Hematopoietic multipotent progenitor cell treated with erythropoietin and hydrocortisone succinate and interleukin-3 and kit ligand, for 8 days (in vitro differentiated cells): ENCODE measurements at places on chromosomes 7 and 10.

DNA sequence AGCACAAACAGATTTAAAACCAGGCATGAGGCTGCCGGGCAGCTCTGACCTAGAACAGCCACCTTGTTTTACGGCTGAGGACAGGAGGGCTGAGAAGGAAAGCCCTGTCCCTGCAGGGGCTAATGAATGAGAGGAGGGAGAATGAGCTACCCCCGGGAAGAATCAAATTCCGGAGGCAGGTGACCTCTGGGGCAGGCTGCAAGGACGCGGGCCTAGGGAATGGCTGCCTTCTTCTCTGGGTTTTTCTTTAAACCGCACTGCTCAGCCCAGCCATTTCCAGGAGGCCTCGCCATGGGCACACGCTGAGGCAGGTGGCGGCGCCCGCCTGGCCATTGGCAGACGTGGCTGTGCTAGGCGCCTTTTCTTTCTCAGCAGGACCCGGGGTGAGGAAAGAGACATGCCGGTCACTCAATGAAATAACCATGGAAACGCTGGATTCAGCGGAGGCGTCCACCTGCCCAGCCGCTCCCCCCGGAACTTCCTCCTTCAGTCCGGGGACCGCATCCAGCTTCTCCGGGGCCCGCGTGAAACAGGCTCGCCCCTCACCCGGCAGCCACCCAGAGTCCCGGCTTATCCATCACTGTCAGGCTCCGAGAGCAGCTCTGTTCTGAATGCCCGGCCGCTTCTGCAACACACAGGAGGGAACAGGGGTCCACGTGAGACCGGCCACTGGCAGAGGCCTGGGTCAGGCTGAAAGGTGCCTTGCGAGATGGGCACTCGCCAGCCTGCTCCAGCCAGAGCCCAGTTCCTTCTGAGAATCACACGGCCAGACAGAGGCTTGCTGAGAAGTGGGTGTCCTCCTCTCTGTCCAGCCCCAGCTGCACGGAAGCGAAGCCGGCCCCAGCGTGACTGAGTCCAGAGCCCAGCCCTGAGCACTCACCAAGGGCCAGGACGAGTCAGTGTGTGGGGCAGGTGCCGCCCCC lies 82.1 kb downstream of the PDGFA start:
- no peak for DNase-seq

DNA sequence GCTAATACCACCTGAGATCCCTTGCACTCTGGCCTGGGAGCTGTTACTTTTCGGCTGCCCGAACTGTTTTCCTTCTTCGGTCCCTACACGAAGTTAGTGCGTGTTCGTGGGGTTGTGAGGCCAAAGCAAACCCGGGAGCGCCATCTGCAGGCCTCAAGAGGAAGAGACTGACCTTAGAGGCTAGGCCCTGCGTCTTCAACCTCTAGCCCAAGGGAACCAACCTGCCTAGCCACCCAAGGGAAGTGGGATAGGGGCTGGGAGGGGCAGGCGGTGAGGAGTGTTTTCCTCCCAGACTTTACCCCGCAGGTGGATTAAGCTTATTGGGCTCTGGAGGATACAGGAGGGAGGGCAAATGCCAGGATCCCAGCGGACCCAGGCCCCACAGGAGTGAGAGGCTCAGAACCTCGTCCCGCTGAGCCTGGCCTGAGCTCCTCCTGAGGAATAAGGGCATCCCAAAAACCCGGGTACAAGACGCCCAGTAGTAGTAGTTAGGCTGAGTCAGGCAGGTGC lies 1.7 kb upstream of the PAX2 start:
- peak; percentile 73 for DNase-seq

- DNase-seq: peak; percentile 81
Measured at GRCh38 chr10:50224330-50224952, 26.9 kb downstream of the ASAH2 start.

DNA sequence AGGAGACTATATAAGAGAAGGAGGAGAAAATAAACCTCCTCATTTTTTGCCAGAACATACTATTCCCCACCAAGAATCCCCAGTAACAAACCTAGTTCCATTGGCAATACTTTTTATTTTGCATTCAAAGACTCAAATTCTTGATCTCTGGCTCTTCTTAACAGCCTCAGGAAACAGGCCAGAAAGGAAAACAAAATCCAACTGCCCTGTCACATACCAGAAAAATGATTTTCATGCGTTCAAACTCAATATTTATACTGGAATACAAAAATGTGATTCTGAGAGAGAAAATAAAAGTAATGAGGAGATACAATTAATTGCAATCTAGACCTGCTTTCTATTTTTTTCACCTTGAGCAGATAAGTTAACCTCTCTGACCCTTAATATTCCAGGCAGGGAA lies 435.9 kb upstream of the AUTS2 start:
- no peak for DNase-seq

DNA sequence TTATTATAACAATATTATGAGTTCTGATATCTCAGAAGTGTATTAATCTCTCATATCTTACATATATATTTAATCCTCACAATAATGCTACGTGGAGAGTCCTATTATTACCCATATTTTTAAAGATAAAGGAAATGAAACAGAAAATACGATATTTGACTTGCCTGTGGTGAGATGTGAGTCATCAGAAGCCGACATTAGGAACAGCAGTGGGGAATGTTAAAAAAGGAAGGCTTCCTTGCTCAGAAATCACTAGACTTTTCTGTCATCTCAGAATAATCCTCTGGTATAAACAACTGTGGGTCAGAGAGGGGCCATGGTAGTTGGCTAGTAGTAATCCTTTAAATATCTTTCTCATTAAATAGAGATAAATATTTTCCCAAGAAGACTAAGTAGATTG lies 402.3 kb upstream of the PCDH15 start:
- DNase-seq: no peak

GRCh38 chr7:157061979-157062378 lies 51.5 kb upstream of the MNX1 start:
- DNase-seq: no peak

- no peak for DNase-seq
Measured at GRCh38 chr10:80281292-80281691, 8.2 kb downstream of the MAT1A start.

DNA sequence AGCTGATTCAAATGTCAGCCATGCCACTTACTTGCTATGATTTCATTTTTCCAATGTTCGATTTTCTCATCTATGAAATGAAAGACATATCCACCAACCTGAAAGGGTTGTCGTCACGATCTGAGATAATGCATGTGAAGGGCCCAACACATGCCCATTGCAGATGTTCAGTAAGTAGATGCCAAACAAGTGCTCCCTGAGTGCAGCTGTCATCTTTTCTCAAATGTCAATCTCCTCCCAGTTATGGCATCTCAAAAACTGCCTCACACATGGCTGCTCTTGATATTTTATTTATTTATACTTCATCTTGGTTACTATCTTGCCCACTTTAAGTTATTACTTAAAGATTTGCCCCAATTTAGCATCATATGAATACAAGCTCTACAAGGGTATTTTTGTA lies 16.8 kb downstream of the CPEB3 start:
- no peak for DNase-seq

- DNase-seq: no peak
Measured at GRCh38 chr10:114655671-114656070, 2.4 kb downstream of the ABLIM1 start.

DNA sequence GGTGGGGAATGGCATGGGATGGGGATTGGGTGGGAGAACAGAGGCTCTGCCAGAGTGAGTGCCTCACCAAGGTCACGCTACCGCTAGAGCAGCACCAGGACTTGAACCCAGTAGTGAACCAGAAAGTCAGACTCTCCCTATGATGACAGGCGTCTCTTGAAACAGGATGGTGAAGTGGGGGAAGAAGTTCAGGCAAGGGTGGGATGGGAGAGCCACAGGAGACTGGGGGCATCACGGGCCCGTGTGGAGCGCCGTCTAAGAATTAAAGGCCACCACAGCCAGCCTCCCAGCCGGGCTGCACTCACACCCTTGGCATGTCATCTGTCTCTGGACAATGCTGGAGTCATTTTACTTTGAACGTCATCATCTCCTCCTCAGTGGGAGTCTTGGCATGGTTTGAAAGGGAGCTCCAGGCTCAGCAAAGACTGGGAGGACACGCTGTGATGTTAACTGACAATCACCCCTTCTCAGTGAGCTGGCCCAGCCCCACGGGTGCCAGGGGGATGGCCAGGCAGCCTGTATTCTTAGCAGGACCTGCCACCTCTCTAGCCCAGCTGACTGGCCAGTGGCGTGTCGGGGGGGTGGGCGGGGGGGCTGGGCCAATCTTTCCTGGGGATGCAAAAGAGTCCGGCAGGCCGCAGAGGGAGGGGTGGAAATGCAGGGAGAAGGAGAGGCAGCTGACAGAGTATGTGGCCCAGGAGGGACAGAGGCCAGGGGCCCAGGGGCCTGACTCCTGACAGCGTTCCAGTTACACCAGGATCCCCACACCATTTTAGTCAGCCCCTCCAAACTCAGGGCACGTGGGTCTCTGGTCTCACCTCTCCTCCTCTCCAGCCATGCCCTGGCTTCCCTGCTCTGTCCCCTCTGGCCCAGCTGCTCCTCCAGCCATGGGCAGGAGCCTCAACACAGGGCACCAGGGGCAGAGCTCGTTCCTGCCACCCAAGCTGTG lies 96.2 kb downstream of the VOPP1 start:
- DNase-seq: no peak

- DNase-seq: no peak
Measured at GRCh38 chr7:3301831-3302618, 973 bp downstream of the SDK1 start.

DNA sequence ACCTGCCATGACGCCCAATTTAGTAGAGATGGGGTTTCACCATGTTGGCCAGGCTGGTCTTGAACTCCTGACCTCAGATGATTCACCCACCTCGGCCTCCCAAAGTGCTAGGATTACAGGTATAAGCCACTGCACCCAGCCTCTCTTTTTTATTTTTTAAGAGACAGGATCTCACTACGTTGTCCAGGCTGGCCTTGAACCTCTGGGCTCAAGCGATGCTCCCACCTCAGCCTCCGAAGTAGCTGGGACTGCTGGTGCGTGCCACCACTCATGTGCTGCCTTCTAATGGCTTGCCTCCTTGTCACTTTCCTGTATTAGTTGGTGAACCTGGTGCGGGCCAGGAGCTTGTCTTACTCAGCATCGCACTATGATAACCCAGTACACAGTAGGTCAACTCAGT lies 27.0 kb downstream of the KLRG2 start:
- no peak for DNase-seq

DNA sequence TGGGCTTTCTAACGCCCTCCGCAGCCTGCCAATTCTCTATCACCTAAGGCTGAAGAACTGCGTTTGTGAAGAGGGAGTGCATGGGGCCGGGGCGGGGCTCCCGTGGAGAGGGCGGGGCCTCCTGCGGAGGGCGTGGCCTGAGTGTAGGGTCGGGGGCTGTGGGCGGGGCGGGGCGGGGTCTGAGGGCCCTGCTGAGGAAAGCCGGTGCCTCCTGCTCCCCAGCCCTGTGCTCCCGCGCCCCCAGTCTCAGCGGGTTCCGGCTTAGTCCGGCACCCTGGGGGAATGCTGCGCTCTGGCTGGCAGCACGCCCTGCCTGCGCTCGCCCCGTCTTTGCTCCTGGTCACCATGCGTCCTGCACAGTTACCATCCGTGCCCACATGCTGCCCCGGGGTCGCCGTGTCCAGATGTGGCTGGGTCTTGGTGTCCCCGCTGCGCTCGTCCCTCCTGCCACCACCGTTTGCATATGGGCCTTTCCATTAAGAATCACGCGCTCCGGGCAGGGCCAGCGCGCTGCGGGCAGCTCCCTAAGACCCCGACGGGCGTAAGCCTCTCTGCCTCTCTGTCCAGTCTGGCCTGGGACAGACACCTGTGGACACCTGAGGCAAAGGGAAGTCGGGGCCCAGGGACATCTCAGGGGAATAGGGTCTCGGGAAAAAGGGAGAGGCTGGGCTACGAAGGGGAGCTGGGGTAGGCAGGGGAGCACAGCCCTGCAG lies 144.0 kb upstream of the RET start:
- DNase-seq: no peak

DNA sequence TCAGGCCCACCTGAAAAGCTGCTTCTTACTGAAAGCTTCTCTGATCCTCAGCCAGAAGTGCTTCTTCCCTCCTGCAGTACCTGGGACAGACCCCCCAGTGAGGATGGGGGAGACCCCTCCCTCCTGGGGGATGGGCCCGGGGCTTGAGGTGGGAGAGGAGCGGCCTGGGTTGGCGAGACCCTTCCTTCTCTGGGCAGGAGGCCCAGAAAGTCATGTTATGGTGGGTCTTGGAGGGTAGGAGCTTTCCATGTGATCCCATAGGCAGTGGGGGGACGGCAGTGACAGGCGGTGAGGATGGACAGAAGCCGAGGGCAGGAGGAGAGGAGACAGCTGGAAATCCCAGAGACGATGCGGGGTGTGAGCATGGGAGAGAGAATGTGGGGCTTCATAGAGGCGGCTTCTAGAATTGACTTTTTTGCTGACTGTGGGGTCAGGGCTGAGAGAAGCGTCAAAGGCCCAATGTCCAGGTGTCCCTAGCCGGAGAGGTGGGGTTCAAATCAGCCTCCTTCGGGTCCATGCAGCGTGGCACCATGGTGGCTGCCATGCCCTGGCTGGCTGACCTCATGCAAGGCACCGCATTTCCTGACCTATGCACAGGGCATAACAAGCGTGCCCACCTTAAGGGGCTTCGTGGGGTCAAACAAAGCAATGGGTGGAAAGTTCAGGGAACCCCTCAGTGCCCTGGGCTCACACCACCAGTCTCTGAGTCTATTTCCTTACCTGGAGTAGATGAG lies 154.0 kb downstream of the UBE2H start:
- DNase-seq: no peak

GRCh38 chr7:25069900-25070443 lies 55.1 kb downstream of the CYCS start:
- DNase-seq: peak; percentile 77

- DNase-seq: peak; percentile 66
Measured at GRCh38 chr7:152341039-152341913, 94.5 kb downstream of the KMT2C start.

DNA sequence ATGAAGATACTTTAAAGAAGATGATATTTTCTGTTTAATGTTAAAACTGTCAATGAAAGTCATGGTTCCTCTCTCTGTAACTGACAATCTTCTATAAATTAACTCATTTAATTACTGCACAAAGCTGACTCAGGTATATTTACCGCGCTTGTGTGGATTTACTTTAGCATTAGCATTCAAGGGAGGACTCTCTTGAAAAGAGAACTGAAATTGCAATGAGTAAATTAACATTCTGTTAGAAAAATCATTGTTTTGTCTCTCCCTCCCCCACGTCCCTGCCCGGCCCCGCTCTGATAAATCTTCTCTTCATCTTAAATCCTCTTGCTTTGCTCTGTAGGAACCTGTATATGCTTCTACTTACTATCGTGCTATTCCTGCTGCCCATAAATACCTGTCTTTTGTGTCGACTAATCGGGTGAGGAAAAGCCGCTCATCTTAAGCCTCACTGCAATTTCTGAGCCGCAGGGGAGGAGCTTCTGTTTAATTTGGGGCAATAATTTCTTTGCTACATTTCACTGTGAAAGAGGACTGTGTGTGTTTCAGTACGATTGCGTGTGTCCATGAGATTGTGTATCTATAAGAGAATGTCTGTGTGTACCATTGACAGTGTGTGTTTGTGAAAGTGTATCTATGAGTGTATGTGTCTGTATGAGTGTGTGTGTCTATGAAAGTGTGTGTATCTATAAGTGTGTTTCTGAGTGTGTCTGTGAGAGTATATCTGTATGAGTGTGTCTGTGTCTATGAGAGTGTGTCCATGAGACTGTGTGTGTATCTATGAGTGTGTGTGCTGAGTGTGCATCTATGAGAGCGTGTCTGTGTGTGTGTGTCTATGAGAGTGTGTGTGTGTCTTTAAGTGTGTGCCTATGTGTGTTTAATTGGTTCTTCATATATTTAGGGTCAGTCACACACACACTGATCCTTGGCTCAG lies 46.5 kb upstream of the LYZL2 start:
- no peak for DNase-seq

- no peak for DNase-seq
Measured at GRCh38 chr10:127194599-127194998, 1.8 kb downstream of the INSYN2A start.
